ENCODE measurements at places on chromosomes 5 and 9.

- no peak for DNase-seq
Observed at GRCh38 chr5:150186897-150187296, 3.0 kb upstream of the SLC6A7 start.

DNA sequence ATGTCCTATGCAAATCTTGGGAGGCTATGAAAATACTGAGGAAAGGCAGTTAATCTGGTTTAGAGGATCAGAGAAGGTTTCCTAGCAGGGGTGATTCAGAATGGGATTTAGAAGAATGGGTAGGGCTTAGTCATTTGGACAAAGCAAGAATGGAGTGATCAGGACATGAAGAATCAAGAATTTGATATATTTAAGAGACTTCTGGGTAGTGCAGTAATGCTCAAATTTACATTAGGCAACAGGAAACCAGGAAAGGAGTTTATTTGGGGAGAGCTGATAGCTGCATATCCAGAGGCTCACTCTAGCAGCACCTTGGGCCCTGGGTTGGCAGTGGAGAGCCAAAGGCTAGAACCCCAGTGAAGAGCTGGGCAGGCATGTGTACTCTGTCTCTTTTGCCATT is 78.9 kb upstream of the PAPPA start:
- DNase-seq, result no peak

DNA sequence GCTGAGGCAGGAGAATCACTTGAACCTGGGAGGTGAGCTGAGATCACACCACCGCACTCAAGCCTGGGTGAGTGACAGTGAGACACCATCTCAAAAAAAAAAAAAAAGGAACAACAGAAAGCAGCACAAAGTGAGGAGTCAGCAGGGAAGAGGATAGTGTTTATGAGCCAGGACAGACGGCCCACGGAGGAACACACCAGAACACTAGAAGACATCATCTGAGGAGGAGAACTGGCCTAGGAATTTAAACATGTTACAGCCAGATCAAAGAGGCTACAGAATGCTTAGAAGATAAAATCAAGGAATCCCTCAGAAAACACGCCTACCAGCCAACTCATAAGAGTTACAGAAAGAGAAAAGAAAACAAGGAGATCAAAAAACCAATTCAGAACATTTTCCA is 12.2 kb downstream of the UBAC1 start:
- DNase-seq, result no peak

GRCh38 chr5:113043491-113043931 is 66.9 kb downstream of the DCP2 start:
- DNase-seq, result no peak

GRCh38 chr5:72387985-72388384 is 67.8 kb downstream of the PTCD2 start:
- peak; percentile 50 for DNase-seq

GRCh38 chr5:28766565-28767158 is 1728.3 kb upstream of the CDH9 start:
- DNase-seq, result peak; percentile 38

DNA sequence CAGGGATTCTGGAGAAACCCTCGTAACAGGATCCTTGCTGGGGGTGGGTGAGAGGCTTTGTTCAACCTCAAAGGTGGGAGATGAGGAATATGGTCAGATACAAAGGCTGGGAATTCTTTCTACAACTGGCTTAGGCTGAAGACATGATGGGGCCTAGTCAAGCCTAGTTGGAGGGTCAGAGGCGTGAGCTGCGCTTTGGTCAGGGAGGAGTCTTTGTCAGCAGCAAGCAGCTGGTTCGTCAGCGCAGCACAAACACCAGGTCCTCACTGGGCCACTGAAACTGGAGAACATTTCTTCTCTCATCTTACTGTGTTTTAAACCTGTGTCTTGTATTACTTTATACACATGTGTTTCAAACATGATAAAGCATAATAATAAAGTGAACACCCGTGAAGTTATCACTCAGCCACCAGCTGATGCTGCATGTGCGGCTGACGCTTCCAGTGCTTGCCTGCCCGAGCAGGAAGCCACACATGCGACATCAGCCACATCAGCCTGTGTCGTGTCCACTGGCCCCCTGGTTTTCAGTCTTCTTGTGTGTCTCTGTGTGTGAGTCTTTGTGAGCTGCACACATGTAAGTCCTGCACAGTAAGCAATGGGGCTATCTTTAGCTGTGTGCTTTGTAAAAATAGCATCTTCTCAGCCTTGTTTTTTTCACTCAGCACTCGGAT is 81.5 kb downstream of the WNK2 start:
- DNase-seq, result no peak

All from muscle of arm (tissue), 14 donors.